CD14-positive monocyte (primary cell): ENCODE measurements at places on chromosomes 16 and 17. TPM values are rescaled to one million over a fixed set of nuclear protein-coding genes. Genes with fewer than 3 reads are reported as not detected.
A peak's percentile ranks its signal among the peaks of the same experiment; 100 is the strongest.

DNA sequence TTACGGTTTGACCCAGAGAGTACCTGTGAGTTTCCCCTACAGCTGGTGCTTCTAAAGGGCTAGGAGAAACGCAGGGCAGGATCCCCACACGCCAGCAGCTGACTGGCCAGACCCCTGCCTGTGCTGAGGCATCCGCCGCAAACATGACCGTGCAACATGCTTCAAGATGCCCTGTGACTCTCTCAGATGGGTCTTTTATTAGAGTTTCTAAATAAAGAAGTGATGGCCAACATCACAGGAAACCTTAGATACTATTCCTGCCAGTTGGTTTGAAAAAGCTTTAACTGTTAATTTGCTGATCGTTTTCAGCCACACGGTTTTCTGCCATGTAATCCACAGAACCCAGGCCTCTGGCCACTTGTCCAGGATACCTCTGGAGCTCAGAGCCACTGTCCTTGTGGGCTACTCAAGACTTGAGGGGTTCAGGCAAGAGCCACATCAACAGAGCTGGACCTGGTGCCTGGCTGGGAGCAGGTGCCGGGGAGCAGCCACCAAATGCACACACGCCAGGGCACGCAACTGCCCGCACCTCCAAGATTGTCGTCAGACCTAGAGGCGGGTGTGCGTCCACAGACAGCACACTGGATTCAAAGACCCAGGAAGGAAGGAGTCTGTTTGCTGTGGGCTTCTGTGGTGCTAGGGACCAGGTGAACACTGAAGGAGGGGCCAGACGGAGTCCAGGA, 118.4 kb downstream of the ZNF778 start:
- H3K4me3 ChIP-seq = no peak overlapping the region
- no peak for DNase-seq
- H3K4me1 ChIP-seq = peaks cover 20% of the 10 kb centered on the region
- H3K36me3 ChIP-seq = no peaks in the 10 kb centered on the region

GRCh38 chr17:36183001-36183971, 6.8 kb upstream of the TBC1D3B start:
- peak overlapping the region; percentile 83 for H3K27ac ChIP-seq
- no peaks in the 10 kb centered on the region for H3K27me3 ChIP-seq
- peak overlapping the region; percentile 47 for H3K4me3 ChIP-seq

DNA sequence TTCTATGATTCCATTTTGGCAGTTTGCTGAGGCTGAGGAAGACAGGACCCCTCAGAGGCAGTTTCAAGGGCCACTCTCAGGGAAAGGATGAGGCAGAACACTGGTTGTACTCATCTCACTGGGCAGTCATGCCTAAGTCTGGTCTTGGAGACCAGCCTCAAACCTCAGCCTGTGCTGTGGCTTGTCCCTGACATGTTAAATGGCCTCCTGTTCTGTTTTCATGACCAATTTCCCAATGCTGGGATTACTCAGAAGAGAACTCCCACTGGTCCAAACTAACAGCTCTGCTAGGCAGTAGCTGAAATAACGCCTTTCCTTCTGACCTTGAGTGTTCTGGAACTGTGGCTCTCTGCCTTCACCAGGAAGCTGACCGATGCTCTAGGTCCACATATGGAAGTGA, 8.4 kb upstream of the SPDYE4 start:
- H3K36me3 ChIP-seq = no peaks in the 10 kb centered on the region
- H3K27me3 ChIP-seq = no peaks in the 10 kb centered on the region
- DNase-seq = no peak

- no peak overlapping the region for H3K27ac ChIP-seq
- peaks cover 31% of the 10 kb centered on the region for H3K4me1 ChIP-seq
- peak overlapping the region; percentile 63 for H3K4me3 ChIP-seq
- H3K27me3 ChIP-seq = peaks cover 69% of the 10 kb centered on the region
- no peaks in the 10 kb centered on the region for H3K36me3 ChIP-seq
Observed at GRCh38 chr17:30236766-30237165, 1.3 kb upstream of the SLC6A4 start.

DNA sequence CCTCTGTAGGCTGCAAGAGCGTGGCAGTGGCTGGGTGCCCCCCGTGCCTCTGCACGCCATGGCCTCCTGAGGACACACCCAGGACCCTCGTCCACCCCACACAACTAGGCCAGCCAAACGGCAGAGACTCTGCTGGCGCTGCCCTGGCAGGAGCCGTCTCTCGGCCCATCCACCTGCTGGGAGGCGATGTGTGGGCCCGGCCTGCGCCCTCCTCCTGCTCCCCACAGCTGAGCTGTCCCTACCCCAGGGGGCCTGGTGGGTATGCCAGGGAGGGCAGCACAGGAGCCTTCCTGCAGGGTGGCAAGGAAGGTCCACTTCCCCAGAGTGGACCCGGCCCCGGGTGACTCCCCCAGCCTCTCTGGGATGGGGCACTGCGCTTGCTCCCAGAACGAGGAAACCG, 7.0 kb downstream of the RNF166 start:
- no peaks in the 10 kb centered on the region for H3K27me3 ChIP-seq
- H3K36me3 ChIP-seq = peaks cover 59% of the 10 kb centered on the region
- H3K4me3 ChIP-seq = no peak overlapping the region
- H3K4me1 ChIP-seq = peaks cover 54% of the 10 kb centered on the region
- DNase-seq = no peak
- H3K27ac ChIP-seq = no peak overlapping the region

DNA sequence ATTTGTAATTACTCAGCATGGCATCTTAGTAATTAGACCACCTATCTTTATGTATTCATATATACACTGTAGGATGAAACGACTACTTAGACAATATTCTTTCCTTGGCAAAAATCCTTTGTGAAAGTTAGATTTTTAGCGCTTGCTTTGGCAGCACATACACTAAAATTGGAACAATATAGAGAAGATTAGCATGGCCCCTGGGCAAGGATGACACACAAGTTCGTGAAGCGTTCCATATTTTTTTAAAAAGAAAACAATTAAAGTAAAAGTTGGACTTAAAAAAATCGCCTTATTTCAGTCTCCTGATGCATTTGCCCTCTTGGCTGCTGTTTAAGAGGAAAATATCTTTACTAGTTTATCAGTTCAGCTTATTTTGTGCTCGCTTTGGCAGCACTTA, 10.5 kb downstream of the IGSF6 start:
- no peaks in the 10 kb centered on the region for H3K27me3 ChIP-seq
- peaks cover 63% of the 10 kb centered on the region for H3K4me1 ChIP-seq
- no peak overlapping the region for H3K4me3 ChIP-seq
- H3K27ac ChIP-seq = peak overlapping the region; percentile 71
- no peak for DNase-seq
- peaks cover 69% of the 10 kb centered on the region for H3K36me3 ChIP-seq

DNA sequence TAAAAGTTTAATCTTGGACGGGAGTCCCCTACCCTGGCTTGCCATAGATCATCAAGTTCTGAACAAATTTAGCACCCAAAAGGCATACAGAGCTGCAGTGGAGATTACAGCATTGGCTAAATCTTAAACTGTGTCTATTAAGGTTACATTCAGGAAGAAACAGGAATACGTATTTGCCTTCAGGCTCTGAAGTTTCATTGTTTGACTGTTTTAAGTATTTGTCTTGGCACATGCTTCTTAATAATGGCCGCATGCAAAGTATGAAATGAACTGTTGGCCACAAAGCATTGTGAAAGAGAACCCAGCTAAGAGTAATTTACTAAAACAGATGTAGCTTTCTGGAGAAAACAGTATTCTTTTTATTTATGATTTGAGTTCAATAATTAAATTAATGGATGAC, 63.9 kb upstream of the CNEP1R1 start:
- H3K27ac ChIP-seq = no peak overlapping the region
- no peaks in the 10 kb centered on the region for H3K27me3 ChIP-seq
- H3K4me3 ChIP-seq = no peak overlapping the region
- H3K4me1 ChIP-seq = no peaks in the 10 kb centered on the region
- H3K36me3 ChIP-seq = no peaks in the 10 kb centered on the region
- no peak for DNase-seq

GRCh38 chr17:4199818-4200402, 56.9 kb downstream of the CYB5D2 start:
- H3K36me3 ChIP-seq = peaks cover 93% of the 10 kb centered on the region
- H3K27ac ChIP-seq = no peak overlapping the region
- H3K4me3 ChIP-seq = no peak overlapping the region
- H3K4me1 ChIP-seq = no peaks in the 10 kb centered on the region

Gene LPO
- 0.03 and 0.04 TPM in 2 replicates for polyA plus RNA-seq

Gene FBXO39
- not detected for polyA plus RNA-seq

Gene RSPRY1
- 28.3 TPM for polyA plus RNA-seq

Gene ATP2A3
- polyA plus RNA-seq = 46.5 and 48.9 TPM in 2 replicates

Gene TNFRSF13B
- not detected for polyA plus RNA-seq
